ENCODE measurements at places on chromosomes 2 and 18.

GRCh38 chr2:206232287-206233035, 42.0 kb upstream of the ZDBF2 start:
- no peak for DNase-seq

GRCh38 chr2:29697715-29698114, 223.7 kb downstream of the ALK start:
- DNase-seq: no peak

GRCh38 chr18:13871701-13872100, 43.6 kb downstream of the MC2R start:
- no peak for DNase-seq

- DNase-seq: no peak
These were observed 186.9 kb downstream of the GFPT1 start for GRCh38 chr2:69200107-69200520.

Measured in A172 (cell line).